ENCODE measurements at places on chromosomes 2 and 18.

DNA sequence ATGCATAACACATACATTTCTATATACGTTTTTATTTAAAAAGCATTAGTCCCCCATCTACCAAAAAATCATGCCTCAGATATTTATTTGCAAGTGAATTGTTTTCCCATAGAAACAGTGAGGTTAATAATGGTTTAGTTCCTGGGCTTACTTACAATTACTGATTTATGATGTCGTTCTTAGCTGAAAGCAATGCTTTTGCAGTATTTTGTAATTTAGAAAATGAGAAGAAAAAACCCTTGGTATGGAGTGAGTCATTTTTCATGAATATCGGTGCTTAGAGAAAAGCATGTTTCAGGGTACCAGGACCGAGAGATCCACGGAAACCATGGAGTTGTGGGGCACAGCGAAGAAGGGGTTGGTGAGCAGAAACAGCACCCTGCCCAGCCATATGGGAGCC lies 12.0 kb upstream of the CDK15 start:
- no peak for DNase-seq

- DNase-seq: no peak
These were observed 103.4 kb upstream of the EPAS1 start for GRCh38 chr2:46193855-46194254.

DNA sequence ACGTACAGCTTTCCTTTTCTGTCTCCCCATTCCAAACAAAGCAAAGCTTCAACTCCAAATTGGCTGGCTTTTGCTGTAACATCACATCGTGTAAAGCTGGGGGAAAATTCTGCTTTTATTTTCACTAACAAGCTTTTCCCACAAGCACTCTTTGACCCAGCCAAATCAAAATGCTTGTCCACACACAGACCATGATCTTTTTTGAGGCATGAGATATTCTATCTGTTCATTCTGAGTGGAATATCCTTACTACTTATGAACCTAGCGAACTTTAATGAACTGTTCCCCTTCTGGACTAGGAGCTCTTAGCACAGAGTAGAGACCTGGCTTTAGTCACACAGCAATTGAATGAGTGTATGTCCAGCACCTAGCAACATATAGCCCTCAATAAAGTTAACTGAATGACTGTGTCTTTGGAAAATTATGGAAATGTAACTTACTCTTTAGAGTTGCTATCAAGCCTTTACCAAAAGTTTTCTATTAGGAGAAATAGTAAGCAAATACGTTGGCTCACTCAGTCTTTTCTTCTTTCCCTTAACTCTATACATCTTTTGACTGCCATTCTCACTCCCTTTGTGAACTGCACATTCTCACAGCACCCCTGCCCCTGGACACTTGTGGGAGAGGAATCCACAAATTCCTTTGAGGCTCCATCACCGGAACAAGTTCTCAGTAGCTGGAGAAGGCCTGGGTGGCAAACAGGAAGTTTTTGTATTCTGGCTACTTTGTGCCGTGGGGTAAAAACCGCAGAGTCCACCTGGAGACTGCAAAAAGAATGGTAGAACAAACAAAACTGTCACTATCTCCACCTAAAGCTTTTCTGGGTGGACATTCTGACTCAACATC lies 1.3 kb upstream of the UBE2E3 start:
- DNase-seq: no peak

- DNase-seq: no peak
These were observed 19.3 kb upstream of the CPS1 start for GRCh38 chr2:210536973-210537650.

DNA sequence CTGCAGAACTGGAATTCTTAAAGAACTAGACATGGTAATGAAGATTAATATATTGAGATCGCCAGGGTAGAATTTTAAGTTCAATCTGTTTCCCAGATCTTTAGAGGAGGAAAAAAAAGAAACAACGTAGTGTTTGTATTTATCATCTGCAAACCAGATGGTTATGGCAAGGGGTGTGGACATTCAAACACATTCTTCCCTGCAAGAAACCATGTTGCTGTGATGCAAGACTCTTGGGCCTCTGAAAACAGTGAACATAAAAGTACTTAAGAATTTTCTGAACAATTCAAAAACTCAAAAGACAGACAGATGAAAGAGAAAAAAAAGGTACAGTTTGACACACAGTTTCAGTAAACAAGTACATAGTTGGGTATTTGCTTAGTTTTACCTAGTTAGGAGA lies 35.6 kb downstream of the COL5A2 start:
- DNase-seq: no peak

DNA sequence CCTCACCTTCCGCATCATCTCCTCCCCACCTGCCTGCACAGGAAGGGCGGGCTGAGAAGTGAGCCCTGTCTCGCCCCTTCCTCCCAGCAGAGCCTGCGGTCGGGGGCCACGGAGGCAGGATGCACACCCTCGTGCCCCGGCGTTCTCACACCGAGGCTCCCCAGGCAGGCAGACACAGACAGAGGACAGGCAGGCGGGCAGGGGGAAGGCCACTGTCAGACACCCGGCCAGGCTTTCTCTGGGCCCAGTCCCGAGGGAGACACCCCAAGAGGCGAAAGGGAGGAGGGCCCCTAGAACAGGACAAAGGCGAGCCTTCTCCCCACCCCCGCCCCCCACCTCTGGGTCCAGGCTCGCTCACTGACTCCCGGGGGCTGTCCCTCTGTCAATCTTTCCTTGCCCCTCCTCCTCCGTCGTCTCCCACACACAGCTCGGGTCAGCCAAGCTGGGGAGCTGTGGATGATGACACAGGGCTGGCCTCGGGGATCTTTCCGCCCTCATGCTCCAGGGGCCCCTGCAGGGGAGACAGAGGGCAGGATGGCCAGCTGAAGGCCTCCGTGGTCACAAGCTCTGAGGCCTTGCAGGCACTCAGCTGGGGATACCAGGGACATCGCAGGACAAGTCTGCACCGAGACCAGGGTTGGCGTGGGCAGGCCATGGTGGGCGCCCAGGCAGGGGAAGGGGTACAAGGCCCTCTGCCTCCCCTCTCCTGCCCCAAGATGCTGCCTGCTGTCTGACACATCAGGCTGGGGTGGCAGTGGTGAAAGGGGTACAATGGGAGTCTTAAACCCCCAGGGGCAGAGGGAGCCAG lies 24.9 kb downstream of the BIN1 start:
- peak; percentile 81 for DNase-seq

GRCh38 chr18:60563082-60563481 lies 190.5 kb upstream of the MC4R start:
- no peak for DNase-seq

DNA sequence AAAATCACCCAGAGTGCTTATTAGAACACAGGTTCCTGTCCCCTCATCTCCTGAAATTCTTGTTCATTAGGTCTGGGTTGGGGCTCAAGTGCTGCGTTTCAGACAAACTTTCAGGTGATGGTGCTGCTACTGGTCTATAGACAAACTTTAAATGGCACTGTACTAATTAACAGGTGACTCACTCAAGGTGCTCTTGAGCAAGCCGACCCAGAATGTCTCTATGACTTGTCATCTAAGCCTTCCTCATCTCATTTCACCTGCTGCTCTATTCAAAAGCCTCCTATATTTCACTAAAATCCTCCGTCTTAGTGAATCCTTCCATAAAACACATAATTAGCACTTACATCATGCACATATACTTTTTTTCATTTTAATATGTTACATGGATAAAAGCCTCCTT lies 29.9 kb upstream of the STK39 start:
- DNase-seq: no peak
